Large intestine (tissue), 12 donors: ENCODE measurements at places on chromosomes 13 and 19. TPM values are rescaled to one million over a fixed set of nuclear protein-coding genes. Genes with fewer than 3 reads are reported as not detected.

GRCh38 chr19:42172261-42172660, 40.0 kb upstream of the POU2F2 start:
- DNase-seq = no peak

- DNase-seq = no peak
Observed at GRCh38 chr13:55000043-55000442, 1971.4 kb downstream of the OLFM4 start.

DNA sequence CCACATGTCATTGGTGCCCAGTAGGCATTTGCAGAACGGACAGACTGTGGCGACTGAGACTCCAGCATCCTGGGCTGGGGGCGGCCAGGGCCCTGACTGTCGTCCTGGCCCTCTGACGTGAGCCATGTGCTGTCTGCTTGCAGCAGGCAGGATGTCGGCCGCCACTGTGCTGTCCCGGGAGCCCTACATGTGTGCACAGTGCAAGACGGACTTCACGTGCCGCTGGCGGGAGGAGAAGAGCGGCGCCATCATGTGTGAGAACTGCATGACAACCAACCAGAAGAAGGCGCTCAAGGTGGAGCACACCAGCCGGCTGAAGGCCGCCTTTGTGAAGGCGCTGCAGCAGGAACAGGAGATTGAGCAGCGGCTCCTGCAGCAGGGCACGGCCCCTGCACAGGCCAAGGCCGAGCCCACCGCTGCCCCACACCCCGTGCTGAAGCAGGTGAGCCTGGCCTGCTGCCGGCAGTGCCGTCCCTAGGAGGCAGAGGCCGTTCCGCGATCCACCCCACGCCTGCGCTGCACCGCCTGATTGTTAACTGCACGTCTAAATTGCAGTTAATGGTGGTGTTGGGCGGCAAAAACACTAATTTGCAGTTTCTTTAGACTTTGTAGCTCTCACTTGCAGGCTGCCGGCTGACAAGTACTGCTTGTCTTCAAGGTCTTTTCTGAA, 14.2 kb downstream of the TSSK6 start:
- DNase-seq = no peak

GRCh38 chr13:19634256-19634740, 839 bp downstream of the MPHOSPH8 start:
- DNase-seq = no peak

DNA sequence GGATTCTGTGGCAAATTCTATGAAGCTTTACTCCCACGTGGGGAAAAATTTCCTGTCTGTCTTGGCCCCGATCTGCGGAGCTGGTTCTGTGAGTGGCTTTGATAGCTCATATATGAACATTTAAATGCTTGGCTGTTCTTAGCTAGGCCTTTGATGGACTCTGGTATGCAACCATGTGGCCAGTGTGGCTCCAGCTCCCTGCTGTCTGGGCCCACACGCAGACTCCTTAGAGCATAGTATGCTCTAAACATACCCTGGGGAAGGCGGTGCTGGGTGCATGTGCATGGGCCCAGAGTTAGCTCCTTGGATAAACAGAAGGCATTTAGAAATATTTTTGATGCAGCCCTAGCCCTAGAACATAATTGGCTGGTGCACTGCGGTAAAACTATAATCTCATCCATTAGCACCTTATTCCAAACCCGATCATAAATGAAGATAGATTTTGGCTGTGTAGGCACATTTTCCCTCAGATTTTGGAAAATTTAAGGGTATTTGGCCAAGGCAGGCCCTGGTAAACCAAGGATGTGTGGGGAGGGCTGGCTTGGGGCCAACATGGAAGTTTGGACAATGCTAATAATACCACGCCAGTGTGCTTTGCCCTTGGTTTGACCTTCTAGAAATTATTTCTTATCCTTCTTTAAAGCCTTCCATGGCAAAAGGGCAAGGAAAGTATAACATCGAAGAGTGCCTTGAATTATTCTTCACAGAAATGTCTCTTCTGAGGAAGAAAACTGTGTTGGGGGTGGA, 153.5 kb downstream of the LMO7 start:
- DNase-seq = no peak

DNA sequence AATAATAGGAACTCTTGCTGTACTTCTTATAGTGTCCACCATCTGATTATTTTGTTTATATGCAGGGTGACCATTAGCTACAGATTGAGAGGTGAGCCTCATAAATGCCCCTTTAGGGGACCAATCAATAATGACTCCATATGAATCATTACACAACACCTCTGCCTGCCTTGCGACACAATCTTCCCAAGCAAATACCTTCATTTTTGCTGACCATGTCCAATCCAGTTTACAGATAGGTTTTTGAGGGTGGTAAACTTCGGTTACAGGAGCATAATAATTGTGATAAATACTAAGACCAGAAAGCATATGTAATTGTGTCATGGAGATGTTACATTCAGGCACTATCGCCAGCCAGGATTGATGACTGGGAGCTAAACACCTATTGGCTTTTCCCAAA, 23.6 kb upstream of the IL17D start:
- DNase-seq = no peak

Gene LRCH1
- polyA plus RNA-seq = 16.3 TPM

Gene CYP4F3
- 6.1 TPM for polyA plus RNA-seq
